ENCODE measurements at places on chromosomes 16 and 17.
A peak's percentile ranks its signal among the peaks of the same experiment; 100 is the strongest.

GRCh38 chr16:25135254-25135878 is 23.8 kb downstream of the LCMT1 start:
- no peak for DNase-seq

DNA sequence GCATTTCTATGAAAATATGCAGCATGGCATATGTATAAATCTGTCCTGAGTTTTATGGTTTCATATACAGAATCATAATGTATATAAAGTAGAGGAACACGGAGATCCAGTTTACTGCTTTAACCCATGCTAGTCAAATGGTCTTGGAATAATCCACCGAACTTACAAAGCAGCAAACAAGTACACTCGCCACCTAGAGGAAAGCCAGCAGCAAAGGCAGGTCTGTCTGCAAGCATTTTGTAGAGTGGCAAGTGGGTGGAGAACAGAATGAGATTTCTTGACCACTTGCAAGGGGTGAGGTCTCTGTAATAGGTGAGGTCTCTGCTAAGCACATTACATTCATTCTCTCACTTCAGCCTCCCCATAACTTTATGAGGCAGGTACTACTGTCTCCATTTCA is 308.3 kb downstream of the CA10 start:
- no peak for DNase-seq

GRCh38 chr17:73427198-73427597 is 115.4 kb upstream of the CDC42EP4 start:
- DNase-seq: no peak

DNA sequence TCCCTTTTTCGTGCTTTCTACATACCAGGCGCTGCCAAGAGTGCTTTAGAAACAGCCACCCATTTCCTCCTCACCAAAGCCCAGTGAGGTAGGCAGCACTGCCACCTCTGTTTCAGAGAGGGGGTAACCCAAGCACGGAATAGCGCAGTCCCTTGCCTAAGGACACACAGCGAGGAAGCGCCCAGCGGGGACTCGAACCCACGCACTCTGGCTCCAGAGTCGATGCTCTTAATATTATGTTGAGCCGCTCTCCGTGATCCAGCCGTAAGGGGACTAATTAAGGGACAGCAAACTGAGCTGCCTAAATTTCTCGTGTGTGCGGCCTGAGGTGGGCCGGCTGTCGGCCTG is 497 bp downstream of the CES1 start:
- no peak for DNase-seq

DNA sequence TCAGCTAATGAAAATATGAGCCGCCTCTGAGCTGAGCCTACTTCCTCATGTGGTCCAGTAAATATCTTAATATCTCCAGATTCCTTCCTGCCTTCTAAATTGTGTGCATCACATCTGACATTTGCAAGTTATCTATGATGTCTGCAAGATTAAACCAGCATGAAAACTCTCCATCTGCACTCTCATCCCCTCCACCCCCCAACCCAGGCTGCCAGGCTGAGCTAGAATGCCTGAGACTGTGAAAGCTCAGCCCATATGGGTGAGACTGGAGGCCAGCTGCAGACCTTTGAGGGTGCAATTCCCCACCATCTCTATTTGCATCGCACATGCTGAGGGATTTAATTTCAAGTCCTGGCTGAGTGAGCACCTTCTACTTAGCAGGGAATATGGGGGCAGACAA is 82.8 kb downstream of the ASIC2 start:
- DNase-seq: no peak

GRCh38 chr17:75706042-75706728 is 15.1 kb upstream of the ITGB4 start:
- no peak for DNase-seq

DNA sequence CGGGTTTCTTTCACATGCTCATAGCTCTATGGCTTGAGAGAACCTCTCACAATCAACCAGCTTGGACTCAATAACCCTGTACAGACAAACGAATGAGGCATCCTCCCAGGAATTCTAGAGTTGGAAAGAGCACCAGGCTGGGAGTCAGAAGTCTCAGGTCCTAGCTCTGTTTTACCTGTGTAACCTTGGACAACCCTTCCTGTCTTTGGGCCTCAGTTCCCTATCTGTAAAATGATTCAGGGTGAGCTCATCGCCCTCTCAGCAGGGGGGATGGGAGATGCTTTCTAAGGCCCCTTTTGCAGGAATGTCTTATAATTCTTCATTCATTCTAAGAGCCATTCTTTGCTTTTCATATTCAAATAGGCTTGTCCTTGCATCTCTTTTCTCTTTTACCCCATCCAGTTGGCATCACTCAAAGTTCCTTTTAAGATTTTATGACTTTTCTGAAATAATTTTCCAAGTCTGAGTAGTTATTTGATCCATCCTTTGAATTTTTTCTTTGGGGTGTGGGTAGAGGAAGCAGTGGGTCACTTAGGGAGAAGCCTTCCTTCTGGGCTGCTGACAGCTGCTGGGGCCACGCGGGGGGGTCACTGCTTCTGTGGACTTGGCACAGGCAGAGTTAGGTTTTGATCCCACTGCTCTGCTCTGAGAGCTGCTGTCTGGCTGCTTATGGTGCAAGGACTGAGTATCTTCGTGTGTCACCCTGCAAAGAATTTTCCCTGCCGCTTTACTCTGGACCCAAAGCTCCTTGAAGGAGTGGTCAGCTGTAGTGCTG is 102.7 kb downstream of the UTP18 start:
- DNase-seq: no peak

DNA sequence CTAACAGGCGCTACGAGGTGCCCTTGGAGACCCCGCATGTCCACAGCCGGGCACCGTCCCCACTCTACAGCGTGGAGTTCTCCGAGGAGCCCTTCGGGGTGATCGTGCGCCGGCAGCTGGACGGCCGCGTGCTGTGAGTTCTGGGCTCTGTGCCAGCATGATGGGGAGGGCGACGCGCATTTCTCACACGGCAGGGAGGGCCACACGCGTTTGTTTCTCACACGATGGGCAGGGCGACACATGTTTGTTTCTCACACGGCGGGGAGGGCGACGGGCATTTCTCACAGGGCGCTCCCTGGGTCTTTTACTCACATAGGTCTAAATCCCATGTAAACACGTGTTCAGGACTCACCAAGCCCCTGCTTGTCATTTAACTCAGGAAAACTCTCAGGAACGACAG is 4.4 kb downstream of the GAA start:
- no peak for DNase-seq

DNA sequence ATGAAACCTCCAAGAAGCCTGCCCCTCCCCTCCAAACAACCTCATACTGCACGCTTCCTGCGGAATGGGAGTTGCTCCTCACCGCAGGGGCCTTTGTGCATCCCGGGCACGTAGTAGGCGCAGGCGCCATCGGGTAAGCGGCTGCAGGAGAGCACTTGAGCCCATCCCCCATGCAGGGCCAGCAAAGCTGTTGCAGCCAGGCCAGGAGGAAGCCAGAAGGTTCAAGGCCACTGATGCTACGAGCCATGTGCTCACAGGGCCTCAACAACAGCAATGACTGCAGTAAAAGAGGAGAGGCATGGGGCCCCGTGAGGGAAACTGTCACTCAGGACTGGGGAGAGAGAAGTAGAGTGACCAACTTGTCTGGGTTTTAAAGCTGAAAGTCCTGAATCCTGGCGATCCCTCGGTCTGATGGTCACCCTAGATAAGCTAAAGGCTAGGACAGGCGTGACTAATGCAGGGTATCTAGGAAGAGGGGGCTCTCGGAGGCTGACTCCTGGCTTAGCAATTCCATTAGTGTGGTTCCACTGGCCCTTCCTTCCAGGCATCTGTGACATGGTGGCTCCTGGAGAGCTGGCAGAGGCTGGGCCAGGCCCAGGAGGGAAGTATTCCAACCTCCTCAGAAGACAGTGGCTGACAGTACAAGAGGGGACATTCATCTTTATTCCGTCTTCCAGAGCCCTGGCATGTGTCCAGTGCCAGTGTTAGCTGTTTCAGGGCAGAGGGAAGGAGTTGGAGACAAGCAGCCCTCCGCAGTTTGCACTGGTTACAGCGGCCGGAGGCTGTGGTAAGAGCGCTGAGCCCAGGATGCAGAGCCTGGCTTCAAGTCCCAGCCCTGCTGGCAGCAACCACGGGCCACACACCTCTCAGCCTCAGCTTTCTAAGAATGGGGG is 20.8 kb downstream of the GOSR2 start:
- no peak for DNase-seq

- DNase-seq: no peak
These were observed 12.9 kb upstream of the ZKSCAN2 start for GRCh38 chr16:25270577-25270976.

DNA sequence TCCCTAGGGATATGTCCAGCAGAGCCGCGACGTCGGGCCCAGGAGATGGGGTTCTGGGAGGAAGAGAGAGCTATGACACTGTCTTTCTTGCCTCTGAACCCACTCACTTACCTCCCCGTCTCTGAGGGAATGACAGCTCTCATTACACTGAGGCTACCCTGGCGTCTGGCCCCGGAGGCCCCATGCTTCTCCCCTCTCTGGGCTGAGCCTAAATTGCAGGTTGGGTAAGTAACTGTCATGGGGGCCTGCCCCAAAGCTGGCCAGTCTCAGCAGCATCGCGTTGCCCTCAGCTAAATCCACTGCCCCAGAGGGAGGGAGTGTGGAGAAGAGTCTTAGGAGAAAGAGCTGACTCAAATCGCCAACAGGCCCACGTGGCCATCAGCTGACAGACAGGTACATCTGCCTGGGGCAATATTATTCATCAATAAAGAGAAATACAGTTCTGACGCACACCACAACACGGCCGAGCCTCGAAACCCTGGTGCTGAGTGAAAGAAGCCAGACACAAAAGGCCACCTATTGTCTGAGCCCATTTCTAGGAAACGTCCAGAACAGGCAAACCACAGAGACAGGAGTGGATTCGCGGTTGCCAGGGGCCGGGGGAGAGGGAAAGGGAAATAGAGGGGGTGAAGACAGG is 156.4 kb downstream of the C16orf95 start:
- no peak for DNase-seq

GRCh38 chr16:82379551-82379950 is 209.5 kb upstream of the MPHOSPH6 start:
- no peak for DNase-seq

GRCh38 chr16:89873972-89874689 is 739 bp downstream of the TCF25 start:
- peak; percentile 99 for DNase-seq

DNA sequence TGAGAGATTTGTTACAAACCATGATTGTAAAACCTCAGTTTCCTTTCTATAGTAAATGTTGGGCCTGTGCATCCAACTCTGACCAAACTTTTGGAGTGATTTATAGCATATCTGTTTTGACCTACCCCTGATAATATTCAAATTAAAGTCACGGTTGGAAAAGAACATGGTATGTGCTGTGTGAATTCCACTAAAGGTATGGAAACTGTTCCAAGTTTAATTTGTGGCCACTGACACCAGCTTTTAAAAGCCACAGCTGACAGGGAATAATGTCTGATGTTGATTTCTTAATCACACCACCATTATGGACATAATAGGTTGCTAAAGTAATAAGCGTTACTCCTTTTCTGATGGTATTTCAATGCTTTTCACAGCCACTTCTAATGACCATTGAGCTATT is 1215.9 kb downstream of the CDH8 start:
- no peak for DNase-seq

DNA sequence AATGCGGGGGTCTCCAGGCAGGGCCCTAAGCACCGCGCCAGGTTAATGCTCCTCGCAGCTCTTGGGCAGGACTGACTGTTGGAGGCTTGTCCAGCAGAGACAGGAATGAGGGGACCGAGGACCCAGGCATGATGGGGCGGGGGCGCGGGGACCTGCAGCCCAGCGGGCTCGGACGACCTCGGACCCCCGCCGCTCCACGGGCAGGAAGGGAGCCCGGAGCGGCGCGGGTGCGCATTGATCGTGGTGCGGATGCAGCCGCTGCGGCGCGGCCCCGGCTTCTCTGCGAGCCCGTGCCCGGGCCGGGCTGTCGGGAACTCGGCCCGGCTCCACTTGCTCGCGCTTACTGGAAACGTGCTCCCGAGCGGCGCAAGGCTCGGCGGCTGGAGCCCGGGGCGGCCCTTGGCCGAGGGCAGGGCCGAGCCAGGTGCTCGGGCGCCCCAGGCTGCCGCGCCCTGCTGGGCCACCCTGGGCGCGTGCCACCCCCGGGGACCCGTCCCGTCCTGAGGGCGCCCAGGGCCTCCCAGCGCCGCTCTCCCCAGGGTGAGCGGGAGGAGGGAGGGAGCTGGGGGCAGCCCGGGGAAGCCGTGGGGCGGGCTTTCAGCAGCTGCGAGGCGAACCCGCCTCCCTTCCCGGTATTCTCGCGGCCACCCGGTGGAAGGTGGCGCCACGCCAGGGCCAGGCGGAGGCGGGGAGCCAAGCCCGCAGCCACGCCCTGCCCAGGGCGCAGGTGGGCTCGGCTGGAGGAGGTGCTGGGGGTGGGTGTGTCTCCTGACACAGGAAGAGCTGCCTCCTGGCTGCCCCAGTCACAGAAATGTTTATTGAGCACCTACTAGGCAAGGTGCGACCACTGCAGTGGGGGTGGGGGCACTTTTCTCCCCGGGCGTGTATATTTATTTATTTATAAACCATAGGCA is 45.9 kb downstream of the SOCS3 start:
- DNase-seq: no peak

DNA sequence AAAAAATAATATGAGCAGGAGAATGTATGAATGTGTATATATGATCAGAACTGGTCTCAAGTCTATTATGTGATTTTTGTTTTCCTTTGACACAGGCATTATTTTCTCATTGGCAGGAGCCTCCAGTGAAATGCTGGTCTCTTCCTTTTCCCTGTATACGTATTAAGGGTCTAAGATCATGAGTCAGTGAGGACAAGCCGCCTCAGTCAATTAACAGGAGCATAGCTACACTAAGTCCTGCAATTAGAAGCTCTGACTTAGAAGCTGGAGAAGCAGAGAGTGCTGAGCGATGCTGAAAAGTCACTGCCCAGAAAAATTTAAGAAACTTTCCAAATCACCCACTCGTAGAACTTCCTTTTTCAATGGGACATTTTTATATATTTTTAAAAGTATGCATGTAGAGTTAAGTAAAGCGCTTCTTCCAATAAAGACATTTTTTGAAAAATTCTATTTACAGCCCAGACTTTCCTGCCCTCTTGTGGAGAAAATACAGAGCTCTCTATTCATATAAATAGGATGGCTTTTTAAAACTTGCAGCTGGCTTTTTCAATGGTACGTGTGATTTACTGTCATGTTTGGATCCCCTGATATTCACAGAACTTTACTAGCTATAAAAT is 70.2 kb upstream of the PSMD7 start:
- DNase-seq: no peak

- no peak for DNase-seq
These were observed 858 bp downstream of the NUBP1 start for GRCh38 chr16:10744370-10745030.

- no peak for DNase-seq
These were observed 914.9 kb downstream of the KCNJ2 start for GRCh38 chr17:71084219-71084618.

DNA sequence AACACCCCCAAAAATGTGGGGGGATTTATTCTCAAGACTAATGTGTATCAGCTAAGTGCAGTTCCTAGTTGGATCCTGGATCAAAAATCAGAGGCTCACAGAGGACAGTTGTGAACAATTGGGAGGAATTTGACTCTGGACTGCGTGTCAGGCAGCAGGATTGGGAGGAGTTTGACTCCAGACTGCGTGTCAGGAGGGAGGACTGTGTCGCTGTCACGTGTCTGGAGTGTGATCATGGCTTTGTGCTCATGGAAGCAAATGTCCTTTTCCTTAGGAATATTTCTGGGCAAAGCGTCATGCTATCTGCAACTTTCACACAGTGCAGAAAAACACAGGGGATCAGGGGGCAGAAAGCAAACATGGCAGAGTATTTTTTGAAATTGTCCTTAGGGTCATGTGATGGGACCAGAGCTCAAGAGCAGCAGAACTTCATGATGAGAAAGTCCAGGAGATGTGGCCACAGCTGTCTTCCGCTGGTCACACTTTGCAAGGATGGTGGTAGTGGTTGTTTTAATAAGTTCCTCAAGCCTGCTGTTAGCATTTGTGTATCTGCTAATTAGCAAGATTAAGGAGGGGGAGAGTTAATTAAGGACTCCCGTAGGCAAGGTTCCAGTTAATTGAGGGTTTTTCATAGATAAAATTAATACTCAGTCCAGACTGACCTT is 122.0 kb upstream of the CHMP6 start:
- DNase-seq: no peak

Data from bone marrow (tissue), 2 donors.